ENCODE measurements at places on chromosomes 7 and 10. TPM values are rescaled to one million over a fixed set of nuclear protein-coding genes. Genes with fewer than 3 reads are reported as not detected.

DNA sequence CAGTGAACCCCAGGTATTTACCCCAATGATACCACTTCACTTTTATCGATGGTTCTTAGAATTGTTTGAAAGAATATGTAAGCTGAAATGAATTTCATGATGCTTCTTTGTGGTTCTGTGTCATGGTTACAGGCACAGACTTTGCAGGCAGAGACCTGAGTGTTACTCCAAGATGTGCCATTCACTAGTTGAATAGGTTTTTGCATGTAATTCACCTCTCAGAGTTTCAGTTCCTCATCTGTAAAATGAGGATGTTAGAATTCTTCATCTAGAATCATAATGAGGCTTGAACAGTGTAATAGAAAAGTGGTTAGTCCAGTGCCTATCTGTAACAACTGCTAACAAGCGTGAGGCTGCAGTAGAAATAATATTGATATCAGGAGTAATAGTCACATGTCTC lies 54.6 kb downstream of the VSTM2A start:
- no peak overlapping the region for H3K27ac ChIP-seq
- DNase-seq = no peak
- no peaks in the 10 kb centered on the region for H3K27me3 ChIP-seq
- no peaks in the 10 kb centered on the region for H3K36me3 ChIP-seq
- H3K4me1 ChIP-seq = no peaks in the 10 kb centered on the region
- no peak overlapping the region for H3K4me3 ChIP-seq

DNA sequence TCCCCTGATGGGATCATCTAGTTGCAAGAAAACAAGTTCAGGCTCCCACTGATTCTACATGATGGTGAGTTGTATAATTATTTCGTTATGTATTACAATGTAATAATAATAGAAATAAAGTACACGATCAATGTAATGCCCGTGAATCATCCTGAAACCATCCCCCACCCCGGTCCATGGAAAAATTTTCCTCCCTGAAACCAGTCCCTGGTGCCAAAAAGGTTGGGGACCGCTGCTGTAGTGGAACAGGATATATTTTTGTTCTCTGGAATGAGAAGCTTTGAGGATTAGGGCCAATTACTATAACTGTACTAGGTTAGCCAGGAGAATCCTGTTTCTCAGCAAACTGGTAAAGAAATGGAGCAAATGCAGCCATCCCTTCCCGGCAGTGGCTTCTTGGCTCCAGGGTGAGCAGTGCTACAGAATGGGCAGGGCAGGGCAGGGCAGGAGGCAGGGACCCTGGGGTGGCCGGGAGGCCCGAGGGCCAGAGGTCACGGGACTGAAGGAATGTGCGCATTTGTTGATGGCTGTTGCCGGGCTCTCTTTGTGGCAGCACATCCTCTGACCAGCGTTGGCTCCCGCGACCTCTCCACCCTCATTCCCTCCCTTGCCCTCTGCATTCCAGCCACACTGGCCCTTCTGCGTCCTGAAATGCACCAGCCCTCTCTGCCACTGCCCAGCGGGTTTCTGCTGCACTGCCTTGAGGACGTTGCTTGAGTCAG lies 162.3 kb upstream of the NPS start:
- peak overlapping the region; percentile 91 for H3K27ac ChIP-seq
- H3K4me3 ChIP-seq = no peak overlapping the region
- H3K36me3 ChIP-seq = peaks cover 21% of the 10 kb centered on the region
- peak; percentile 60 for DNase-seq
- H3K27me3 ChIP-seq = no peaks in the 10 kb centered on the region

HOXA3 gene
- not detected for total RNA-seq

GRCh38 chr10:71637305-71637704 lies 82.3 kb downstream of the C10orf105 start:
- peaks cover 67% of the 10 kb centered on the region for H3K4me1 ChIP-seq
- no peak overlapping the region for H3K4me3 ChIP-seq
- no peak for DNase-seq
- no peak overlapping the region for H3K27ac ChIP-seq
- no peaks in the 10 kb centered on the region for H3K36me3 ChIP-seq
- peaks cover 56% of the 10 kb centered on the region for H3K27me3 ChIP-seq

GRCh38 chr7:92609921-92610518 lies 19.8 kb upstream of the FAM133B start:
- H3K4me1 ChIP-seq = peaks cover 17% of the 10 kb centered on the region
- H3K27ac ChIP-seq = no peak overlapping the region
- no peak overlapping the region for H3K4me3 ChIP-seq
- no peak for DNase-seq
- H3K36me3 ChIP-seq = no peaks in the 10 kb centered on the region

BICC1 gene
- 0.61 TPM for total RNA-seq

DNA sequence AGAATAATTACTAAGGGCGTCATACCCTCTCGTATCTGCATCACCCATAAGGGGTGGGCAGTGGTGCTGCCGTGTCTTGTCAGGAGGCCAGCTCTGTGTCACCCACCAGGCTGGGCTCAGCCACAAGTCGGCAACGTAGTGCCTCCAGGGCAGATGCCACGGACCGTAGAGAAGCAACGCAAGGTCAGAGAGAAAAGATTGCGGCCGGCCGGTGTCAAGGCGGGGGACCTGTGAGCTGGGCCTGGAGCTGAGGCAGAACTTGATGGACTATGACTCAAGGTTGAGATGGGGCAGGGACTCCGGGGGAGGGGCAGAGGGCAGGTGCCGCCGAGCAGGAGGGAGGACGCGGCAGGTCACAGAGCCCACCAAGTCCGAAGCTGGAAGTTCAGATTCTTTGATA lies 29.5 kb downstream of the FOXK1 start:
- H3K4me1 ChIP-seq = peaks cover 34% of the 10 kb centered on the region
- no peak for DNase-seq
- H3K36me3 ChIP-seq = peaks cover 17% of the 10 kb centered on the region
- peaks cover 96% of the 10 kb centered on the region for H3K27me3 ChIP-seq

- H3K27ac ChIP-seq = no peak overlapping the region
- no peak overlapping the region for H3K4me3 ChIP-seq
- no peaks in the 10 kb centered on the region for H3K27me3 ChIP-seq
- H3K4me1 ChIP-seq = peaks cover 4% of the 10 kb centered on the region
Measured at GRCh38 chr10:106775127-106775526, 389.4 kb downstream of the SORCS1 start.
